Lung microvascular endothelial cell (primary cell): ENCODE measurements at places on chromosomes 12 and 14. TPM values are rescaled to one million over a fixed set of nuclear protein-coding genes. Genes with fewer than 3 reads are reported as not detected.

- peak; percentile 63 for DNase-seq
Measured at GRCh38 chr12:442235-442884, 17.4 kb upstream of the B4GALNT3 start.

DNA sequence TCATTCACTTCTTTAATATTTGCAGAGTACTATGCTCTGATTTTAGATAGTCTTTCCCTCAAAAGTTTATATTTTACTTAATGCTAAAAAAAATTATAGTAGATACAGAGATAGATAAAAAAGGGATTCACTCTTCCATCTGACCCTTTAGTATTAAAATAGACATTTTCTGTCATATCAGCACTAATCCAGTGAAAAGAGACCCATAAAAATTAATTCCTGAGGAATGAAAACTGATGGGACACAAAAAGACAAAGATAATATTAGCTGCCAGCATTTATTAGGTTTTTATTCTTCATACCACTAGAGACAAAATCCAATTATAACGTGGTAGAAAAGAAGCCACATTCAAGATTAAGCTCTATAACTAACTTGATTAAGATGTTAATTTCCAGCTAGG lies 45.3 kb downstream of the SOS2 start:
- DNase-seq, result no peak

DNA sequence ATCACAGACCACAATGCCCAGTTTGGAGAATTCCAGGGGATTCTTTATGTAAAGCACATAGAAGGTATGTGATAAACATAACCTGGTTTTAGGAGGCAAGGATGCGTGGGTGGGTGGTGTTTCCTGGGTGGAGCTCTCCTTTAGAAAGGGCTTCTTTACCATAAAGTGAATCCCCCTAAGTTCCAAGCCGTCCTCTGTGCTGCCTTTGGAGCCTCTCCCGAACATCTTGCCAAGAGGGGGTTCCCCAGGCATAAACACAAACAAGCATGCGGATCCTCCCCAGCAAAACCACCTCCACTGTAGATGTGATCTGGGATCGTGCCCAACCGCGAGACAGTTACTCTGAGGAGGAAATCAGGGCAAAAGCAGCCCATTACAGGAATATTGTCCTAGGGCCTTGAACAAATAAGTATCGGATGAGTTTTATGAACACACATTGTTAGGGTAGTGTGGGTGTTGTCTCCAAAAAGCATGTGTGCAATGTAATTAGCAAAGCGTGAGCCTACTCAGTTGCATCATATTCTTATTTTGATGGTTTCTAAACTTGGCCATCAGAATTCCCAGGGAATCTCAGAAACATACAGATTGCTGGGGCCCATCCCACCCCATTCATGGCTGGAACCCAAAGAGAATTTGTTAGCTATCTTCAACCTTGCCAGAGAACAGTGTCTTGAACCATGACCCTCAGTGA lies 48.8 kb upstream of the CORO1C start:
- no peak for DNase-seq

GRCh38 chr14:61176686-61177085 lies 104.5 kb downstream of the TMEM30B start:
- no peak for DNase-seq

SLC5A8 gene
- under 0.01 TPM in 1 of 2 replicates, not detected in the other for total RNA-seq

DNA sequence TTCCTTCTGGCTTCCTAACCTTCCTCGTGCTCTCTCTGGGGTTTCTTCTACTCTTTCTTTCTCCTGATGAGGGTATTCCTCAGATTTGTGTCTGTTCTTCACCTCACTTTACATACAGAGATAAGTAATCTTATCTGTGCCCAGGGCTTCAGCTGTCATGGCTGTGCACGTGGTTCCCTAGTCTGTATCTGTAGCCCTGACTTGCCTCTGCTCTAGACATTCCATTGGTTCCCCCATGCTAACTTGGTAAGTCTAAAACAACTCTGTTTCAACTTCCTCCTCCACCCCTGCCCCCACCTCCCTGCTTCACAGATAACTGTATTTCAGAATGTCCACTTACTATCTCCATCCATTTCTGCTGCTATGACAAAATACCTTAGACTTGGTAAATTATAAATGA lies 10.8 kb downstream of the DIP2B start:
- DNase-seq, result no peak

DNA sequence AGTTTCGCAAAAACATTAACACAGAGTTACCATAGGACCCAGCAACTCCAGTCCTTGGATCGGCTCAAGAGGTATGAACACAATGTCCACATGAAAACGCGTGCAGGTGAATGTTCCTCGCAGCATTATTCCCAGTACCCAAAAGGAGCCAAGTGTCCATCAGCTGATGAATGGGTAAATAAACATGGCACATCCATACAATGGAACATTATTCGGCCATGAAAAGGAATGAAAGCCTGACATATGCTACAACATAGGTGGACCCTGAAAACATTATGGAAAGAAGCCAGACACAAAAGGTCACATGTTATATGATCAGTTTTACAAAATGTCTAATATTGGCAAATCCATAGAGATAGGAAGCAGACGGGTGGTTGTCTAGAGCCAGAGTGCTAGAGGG lies 9.1 kb downstream of the RILPL1 start:
- no peak for DNase-seq

DNA sequence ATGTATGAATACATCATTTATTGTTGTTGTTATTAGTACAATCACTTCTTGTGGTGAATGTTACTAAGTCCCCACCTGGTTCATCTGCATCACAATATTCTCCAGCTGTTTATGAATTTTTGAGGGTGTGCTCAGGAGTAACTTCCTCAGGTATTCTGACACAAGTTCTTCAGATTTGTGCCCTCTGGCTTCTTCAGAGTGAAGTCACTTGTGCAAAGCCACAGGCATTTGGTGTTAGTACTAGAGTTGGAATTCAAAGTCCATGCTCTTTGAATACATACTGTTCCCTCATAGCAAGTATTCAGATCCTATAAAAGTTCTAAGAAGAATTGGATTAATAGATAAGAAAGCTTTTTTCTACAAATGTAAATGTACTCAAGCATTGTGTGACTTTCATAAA lies 150.3 kb upstream of the AVPR1A start:
- no peak for DNase-seq

GRCh38 chr12:90428881-90429280 lies 526.1 kb downstream of the CCER1 start:
- no peak for DNase-seq

VIPAS39 gene
- total RNA-seq, result 20.3 and 22.0 TPM in 2 replicates

GALNT8 gene
- total RNA-seq, result under 0.01 and 0.20 TPM in 2 replicates

DNA sequence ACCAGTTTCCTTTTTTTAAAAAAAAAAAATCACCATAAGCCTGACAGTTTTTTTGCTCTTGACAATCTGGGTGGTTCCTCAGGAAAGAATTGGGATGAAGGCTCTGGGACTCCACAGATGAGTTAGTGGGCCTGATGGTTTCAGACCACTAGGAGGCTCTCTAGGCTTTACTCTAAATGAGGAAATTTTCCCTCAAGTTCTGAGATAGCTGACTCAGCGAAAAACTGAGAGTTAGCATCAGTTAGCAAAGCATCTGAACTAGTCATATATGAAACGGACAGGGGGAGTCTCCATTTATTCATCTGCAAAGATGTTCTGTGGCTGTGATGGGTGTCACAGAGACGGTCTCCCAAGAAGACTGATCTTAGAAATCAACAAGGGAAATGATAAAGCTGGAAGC lies 314.3 kb upstream of the OR4E1 start:
- peak; percentile 40 for DNase-seq

DNA sequence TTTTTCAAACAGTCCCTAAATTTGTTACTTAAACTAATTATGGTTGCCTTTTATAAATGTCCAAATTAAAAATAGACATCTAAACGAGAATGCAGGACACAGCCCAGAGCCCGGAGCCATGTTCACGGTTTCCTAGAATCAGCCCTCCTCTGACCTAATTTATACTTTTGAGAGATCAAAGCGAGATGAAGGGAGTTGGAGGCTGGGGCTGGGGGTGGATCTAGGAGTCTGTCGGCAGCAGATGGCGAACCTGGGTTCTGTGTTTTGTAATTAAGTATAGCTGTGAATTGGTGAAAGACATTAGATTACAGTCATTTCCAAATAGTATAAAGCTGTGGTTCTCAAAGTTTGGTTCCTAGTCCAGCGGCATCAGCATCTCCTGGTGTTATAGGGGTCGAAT lies 210.1 kb downstream of the SLC41A2 start:
- no peak for DNase-seq

GRCh38 chr14:65229748-65230728 lies 127.7 kb upstream of the MAX start:
- DNase-seq, result peak; percentile 64

- DNase-seq, result no peak
Measured at GRCh38 chr12:100447381-100447780, 26.3 kb upstream of the NR1H4 start.

GRCh38 chr12:77999074-77999715 lies 168.5 kb downstream of the NAV3 start:
- DNase-seq, result no peak

- no peak for DNase-seq
Measured at GRCh38 chr12:94575645-94576403, 74.5 kb downstream of the TMCC3 start.

DLK1 gene
- total RNA-seq, result not detected in 2 replicates

DNA sequence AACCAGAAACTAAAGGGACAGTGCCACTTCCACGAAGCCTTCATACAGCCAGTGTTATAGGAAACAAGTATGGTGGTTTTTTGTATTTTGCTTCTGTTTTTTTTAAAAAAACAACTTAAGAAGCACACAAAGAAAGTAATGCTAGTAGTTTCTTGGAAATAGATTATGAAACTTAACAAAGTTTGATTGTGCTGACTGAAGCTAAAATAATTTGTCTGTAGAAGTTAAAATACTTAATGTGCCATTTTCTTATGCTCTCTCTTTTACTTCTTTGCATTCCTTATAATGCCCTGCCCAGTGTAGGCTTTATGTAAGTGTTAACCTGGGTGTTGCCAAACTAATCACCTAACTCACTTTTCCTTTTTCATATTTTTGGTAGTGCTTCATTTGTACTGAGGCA lies 16.4 kb downstream of the HCFC2 start:
- no peak for DNase-seq

DNA sequence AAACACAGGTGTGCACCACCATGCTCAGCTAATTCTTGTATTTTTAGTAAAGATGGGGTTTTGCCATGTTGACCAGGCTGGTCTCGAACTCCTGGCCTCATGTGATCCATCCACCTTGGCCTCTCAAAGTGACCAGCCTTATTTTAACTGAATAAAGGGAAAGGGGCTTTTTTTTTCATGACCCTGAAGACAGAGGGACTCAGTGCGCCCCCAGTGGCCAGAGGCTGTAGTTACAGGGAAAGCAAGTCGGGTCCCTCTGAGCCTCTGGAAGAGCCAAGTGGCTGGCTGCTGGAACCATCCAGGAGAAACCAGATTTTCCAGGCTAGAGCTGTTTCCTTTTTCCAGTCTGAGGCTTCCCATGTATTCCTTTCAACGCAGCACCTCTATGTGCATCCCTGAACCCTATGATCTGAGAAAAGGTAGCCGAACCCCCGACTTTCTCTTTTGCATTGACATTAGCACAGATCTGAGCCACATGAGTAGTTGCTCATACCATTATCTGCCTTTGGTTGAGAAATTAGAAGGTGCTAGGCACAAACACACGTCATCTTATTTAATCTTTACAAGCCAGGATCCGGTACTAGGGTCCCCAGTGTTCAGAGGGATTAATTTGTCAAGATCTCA lies 342.7 kb downstream of the CACNA1C start:
- DNase-seq, result peak; percentile 61

OASL gene
- under 0.01 and 0.22 TPM in 2 replicates for total RNA-seq

- peak; percentile 58 for DNase-seq
Measured at GRCh38 chr12:62934799-62935674, at the start of gene PPM1H. Gene PPM1H, minus strand, starts transcription at chr12:62935150. Its CDS starts 414 bp downstream, at chr12:62934736.

MANSC1 gene
- total RNA-seq, result 5.0 and 5.4 TPM in 2 replicates

DNA sequence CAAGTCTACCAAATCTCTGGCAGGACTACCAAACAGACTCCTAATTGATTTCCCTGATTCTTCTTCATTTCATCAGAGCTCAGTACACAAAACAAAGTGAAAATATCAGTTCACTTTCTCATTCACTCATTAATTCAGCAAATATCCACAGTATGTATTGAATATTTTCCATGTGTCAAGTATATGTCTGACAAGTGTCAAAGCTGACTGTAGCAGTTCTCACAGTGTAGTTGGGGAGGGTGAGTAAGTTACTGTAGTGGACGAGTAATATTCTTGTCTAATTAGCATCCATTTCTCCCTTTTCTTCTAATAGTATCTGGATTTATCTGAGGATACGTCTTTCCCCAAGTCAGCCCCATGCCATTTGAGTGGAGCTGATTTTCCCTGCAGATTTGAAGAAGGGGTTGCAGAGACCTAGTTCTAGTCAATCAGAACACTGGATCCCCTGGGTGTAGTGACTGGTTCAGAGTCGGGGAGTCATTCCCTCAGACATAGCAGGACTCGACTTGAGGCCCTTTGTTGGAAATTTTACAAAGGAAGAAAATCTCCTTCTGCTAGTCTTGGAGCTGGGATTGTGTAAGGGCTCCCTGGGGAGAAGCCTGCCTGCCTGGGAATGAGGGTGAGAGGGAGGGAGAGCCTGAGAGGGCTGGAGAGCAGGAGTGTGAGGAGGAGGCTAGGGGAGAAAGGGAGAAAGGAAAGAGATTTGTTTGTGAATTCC lies 51.4 kb downstream of the GRIP1 start:
- DNase-seq, result no peak

- DNase-seq, result peak; percentile 67
Measured at GRCh38 chr12:71846322-71846940, 6.9 kb downstream of the TBC1D15 start.

DNA sequence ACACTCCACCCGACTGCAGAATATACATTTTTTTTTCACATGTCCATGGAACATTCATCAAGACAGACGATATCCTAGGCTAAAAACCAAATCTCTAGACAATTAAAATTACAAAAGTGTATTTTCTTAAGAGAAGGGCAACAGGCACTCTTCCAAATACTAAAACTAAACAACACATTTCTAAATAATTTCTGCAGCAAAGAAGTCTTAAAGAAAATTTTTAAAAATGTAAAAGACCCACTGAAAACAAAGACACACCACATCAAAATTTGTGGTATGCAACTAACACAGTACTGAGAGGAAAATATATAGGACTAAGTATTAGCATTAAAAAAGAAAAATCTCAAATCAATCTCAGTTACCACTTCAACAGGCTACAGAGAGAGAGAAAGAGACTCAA lies 570.0 kb downstream of the SLC16A7 start:
- no peak for DNase-seq

TAS2R7 gene
- not detected in 2 replicates for total RNA-seq

OTOGL gene
- under 0.01 and 0.44 TPM in 2 replicates for total RNA-seq

PPM1H gene
- total RNA-seq, result 0.40 and 1.3 TPM in 2 replicates

DNA sequence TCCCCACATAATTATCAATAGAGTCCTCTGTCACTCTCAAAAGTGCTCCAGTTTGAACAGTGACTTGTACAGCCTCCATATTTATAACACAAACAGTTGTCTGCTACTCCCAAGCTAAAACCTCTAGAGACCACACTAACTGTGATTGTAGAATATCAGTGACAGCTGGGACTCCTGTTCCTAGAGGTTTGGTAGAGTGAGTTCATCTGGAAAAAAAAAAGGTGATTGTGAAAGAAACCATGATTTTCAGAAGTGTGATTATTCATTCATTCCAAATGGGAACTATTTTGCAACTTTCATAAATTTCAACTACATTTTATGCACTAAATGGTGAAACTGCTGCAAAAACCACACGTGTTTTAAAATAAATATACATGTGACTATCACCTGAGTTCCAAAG lies 128.0 kb upstream of the PLXNC1 start:
- DNase-seq, result no peak
